ENCODE measurements at places on chromosomes 3 and 15.

DNA sequence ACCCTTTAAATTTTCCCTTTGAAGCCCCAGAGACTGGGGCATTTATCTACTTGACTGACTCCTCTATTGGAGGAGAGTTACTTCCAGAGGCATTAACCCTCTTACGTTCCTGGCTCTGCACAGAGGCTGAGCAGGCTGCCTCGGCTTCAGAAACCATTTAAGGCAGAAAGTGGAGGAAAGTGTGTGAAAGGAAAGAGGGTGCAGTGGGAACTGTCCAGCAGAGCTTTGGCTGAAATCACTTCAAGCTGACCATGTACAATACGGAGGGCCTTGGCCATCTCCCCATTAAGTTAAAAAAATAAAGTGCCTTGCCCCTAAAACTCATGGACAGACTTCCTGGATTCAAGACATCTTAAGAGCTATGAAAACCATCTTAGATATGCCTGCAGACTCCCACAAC is 238.7 kb downstream of the SV2B start:
- DNase-seq, result no peak

DNA sequence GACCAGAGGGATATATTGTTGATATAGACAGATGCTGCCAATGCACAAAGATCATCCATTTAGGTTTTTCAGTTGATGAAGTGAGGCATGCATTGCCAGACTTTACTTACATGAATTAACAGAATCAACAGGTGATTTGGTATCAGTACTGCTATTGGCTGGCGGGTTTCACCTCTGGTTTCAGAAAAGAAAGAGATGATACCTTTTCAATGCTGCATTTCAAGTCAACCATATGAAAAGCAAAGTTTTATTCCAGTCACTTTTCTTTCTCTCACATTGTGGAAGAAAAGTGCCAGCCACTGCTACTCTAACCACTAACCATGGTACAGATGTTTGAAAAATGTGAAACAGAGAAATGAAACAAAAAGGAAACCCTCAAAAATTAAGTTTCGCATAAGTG is 289.1 kb downstream of the TIGIT start:
- DNase-seq, result no peak

DNA sequence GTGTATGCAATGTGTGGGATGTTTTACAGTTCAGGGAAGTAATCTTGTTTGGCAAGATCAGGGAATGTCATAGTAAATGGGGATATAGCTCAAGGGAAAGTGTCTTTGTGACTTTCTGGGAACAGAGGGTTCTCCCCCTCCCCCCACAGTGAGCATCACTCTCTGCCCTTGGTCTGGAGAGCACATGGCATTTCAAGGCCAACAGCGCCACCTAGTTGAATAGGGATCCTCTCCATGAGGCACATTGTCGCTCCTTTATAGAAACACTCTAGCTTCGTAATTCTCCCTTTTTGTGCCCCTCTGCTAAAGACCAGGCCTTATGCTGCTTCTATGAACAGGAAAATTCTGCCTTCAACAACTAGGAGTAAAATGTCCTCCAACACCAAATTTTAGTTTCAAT is 37.1 kb upstream of the ARNT2 start:
- peak; percentile 26 for DNase-seq

GRCh38 chr3:106640353-106640752 is 736.9 kb upstream of the CCDC54 start:
- DNase-seq, result no peak

GRCh38 chr3:102229062-102229655 is 205.7 kb upstream of the ZPLD1 start:
- DNase-seq, result peak; percentile 66

DNA sequence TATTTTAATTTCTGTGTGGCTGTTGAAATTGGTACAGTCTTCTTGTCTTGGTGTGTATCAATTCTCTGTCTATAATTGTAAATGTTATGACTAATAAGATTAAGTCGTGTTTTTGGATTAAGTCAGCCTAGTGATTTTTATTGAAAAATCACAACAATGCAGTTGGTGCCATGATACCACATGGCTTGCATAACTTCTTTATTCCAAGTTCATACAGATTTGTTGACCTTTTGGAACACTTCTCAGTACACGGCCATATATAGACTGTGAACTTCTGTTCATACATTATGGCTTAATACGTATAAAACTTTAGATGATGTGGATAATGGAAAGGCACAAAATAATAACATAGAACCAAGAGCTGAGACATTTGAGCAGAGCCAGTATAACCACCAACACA is 121.2 kb upstream of the NAALADL2 start:
- DNase-seq, result no peak

GRCh38 chr3:139982404-139982803 is 47.4 kb downstream of the CLSTN2 start:
- peak; percentile 13 for DNase-seq

DNA sequence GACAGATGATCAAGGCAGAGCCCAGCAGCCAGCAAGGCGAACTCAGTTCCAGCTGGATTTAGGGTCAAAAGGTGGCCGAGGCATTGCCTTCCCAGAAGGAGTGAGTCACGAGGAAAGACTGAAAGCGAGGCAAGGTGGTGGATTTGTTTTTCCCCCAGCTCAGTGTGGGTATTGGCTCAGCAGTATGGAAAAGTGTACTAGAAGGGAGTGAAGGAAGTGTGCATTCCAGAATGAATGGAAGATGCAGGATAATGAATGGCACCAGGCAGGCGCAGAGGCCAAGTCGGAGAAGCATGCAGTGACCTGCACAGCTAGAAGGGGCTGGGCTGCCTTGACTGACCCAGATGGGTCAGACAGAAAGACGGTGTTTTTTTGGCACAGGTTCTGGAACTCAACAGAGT is 46.3 kb downstream of the FOXP1 start:
- no peak for DNase-seq

- no peak for DNase-seq
Observed at GRCh38 chr3:148042663-148043445, 633.7 kb downstream of the ZIC1 start.

GRCh38 chr3:64867224-64867623 is 179.4 kb upstream of the ADAMTS9 start:
- DNase-seq, result no peak

DNA sequence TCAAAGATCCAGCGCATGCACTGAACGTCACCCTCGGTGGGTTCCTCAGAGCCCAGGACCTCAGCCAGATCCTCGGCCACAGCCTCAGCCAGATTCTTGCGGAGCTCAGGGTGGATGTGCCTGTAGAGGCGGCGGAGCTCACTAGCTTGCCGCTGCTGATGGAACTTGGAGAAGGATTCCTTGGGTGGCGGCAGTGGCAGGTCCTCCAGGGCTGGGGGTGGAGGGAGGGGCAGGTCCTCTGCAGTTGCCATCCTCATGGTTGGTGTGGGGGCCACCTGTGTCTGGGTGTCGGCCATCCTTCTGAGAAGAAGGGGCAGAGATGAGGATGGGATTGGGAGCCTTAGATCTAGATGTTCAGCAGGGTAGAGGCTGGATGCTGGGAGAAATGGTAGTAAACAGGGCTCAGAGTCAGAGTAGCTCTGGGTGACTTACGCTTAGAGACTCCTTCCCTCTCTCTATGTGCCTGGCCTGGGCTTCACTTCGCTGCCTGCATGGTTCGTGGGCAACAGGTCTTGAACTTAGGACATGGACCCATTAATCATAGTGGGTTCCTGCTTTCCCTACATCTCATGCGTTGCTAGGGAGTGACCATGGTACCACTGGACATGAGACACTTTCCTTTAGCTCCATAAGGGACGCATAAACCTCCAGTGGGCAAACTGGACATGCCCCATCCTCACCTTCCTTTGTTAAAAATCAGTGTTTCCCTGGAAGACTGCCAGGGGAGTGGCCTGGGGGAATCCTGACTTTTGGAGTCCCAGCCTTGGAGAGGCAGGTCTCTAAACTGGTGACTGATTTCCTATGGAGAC is 3.0 kb downstream of the XIRP1 start:
- no peak for DNase-seq

GRCh38 chr3:139546772-139547171 is 7.2 kb upstream of the RBP1 start:
- DNase-seq, result no peak

DNA sequence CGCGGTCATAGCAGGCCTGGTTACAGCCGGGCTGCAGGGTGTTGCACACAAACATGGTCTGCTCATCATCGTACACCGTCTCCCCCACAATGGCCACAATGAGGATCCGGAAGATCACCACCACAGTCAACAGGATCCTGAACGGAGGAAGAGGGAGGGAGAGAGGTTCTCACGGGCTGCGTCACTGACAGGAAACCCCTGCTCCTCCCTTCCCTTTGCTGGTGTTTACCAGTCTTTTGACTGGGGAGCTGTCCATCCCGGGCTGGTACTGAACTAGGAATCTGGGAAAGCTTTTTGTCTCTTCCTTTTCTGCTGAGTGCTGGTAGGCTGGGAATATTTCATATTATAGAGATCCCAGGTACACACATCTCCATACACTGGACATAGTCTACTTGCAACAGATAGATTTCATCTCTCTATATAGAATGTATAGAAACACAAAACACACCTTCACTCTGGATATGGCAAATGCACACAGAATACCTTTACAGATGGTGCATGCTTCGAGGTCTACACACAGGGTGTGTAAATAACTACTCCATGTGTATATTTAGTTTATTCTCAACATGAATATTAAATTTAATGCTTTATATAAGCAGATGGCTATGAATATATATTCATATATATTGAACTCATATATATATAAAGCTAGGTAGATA is 1.4 kb downstream of the GJD2 start:
- peak; percentile 18 for DNase-seq

GRCh38 chr15:79168922-79169456 is 78.4 kb upstream of the RASGRF1 start:
- peak; percentile 53 for DNase-seq

GRCh38 chr15:82159922-82160321 is 102.6 kb downstream of the EFL1 start:
- DNase-seq, result no peak

DNA sequence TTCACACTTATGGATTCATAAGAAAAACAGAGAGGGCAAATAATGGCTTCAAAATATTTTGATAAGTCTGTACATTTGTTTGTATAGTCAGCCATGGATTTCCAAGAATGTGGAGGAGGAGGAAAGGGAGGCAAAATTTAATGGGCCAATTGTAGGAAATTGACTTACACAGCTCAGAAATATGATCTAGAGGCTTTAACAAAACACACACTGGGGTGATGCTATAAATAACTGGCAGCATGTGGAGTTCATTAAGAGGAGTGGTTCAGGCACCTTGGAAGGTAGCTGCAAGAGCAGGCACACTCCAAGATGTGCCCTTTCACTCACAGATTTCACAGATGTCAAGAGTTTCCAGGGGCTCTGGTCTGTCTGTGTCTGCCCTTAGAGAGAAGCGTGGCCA is 193.4 kb upstream of the RASGRP1 start:
- DNase-seq, result peak; percentile 9

GRCh38 chr3:160010578-160010977 is 21.9 kb downstream of the IL12A start:
- no peak for DNase-seq

- DNase-seq, result no peak
Observed at GRCh38 chr3:100419406-100419805, 18.1 kb downstream of the LNP1 start.

GRCh38 chr15:53665930-53666329 is 93.5 kb downstream of the WDR72 start:
- no peak for DNase-seq

DNA sequence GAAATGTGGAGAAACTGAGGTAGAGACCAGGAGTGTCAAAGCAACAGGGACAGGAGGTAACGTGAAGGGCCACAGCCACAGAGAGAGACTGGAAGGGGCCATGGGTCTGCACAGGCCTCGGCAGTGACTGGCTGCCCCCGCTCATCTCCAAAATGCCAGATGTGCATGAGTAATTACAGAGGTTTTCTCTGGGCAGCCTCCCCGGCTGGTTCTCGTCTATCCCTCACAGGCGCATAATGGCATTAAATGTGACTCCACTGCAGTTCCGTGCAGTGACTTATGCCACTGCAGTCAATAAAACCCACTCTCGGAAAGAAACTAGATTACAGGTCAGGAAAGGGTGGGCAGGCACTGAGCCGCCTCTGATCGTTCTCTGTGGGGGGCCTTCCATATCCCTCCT is 74.7 kb downstream of the WDR76 start:
- DNase-seq, result no peak

GRCh38 chr3:23994244-23994569 is 49.1 kb downstream of the NR1D2 start:
- DNase-seq, result no peak

- DNase-seq, result no peak
Observed at GRCh38 chr3:12267376-12268030, 21.4 kb upstream of the PPARG start.

GRCh38 chr15:55247766-55248427 is 41.7 kb downstream of the RAB27A start:
- no peak for DNase-seq

- DNase-seq, result no peak
Observed at GRCh38 chr3:39548282-39548681, 80.8 kb downstream of the MOBP start.

GRCh38 chr3:122681284-122681973 is 790 bp downstream of the PARP14 start:
- DNase-seq, result no peak

DNA sequence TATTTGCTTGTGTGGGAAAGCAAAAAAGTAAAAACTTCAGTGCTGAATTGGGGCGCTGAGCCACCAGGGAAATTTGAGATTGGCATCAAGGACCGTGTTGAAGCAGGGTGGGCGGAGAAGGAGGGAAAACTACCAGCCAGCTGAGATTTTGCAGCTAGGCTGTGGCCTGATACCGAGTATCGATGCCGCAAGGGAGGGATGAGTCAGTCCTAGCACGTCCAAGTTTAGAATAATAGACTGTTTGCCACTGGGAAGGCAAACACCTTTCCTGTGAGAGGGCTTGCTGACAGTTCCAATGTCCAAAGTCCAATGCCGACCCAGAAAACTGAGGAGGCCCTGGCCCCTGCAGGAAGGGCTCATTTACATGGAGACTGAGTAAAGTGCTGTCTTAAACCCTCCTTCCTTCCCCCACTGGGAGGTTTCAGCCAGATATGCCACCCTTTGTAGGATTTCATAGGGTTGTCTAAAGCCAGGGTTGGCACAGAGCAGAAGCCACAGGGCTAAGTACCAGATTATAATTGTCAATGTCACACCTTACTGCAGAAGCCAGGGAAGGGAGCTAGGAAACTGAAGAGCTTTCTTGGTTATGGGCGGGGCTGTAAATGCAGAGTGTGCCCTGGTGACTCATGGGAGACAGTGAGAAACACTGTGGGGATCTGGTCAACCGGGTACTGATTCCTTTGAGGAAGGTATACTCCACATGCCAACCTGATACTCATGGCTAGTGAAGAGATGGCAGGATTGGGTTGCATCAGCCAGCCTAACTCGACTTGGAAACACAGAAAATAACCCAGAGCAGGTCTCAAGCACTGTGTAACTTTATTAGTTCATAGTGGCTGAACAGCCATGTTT is 28.4 kb upstream of the PIK3CB start:
- peak; percentile 29 for DNase-seq

DNA sequence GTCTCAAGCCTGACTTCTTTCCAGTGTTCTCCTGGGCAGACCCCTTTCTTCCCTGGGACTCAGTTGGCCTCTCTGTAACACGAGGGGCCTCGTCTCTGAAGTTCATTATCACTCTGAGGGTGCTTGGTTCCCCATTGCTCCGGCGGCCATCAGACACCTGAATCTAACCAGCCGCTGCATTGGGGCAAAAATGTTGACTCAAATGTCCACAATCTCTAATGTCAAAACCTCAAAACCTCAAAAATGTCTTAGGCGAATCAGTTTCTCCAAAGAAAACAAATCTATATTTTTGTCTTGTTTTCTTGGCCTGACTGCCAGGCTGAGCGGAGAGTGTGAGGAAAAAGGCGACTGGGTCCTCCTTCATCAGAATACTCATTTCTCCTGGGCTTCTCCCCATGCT is 220.7 kb downstream of the VPS13C start:
- DNase-seq, result no peak
